Right forelimb (tissue), 1 donor: ENCODE measurements at places on chromosomes 3 and 15.

DNA sequence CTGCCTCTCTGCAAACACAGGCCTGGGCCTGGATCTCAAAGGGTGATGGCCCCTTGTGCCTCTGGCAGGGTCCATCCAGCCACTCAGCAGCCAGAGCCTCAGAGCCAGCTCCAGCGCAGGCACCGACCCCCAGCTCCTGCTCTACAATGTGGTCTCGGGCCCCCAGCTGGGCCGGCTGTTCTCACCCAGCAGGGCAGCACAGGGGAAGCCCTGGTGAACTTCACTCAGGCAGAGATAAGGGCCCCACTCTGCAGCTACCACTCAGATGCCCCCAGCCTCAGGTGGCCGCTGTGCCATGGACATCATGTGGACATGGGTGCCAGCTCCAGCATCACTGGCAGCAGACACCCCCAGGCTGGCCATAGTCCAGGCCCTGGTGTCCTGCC is 173.1 kb downstream of the TBC1D2B start:
- no peak for DNase-seq

DNA sequence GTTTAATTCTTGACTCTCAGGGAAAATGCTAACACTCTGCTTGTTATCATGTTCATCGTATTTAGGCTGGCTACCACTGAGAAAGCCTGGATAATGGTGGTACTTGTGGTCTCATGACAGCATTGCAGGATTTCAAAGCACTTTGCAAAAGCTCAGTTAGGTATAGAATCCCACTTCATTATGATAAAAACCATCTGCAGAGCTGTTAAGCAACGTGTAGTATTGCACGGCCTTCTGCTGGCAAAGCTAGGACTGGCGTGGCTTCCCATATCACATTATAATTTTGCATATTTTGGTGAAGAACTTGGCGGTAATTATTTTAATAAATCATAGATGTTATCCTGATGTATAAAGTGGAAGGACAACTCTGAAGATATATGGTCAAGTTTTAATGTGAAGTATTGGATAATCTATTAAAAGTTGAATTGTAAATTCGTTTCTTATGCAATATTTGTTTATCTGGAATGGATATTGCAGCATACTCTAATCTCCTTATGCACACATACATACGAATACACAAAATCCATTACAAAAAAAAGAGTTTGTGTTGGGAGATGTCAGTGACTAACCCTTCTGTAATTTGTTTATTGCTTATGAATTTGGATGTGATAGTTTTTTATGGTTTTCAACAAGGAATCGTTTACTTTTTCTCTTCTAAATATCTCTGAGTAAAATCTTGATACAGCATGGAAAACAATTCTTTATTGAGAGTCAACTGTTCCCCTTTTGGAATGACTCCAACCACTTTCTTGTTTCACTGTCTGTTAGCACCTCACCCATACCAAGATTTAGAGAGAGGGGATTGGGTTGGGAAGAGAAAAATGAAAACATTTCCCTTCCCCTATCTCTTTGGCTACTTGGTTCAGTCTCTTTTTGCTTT is 9.2 kb downstream of the RAB8B start:
- no peak for DNase-seq

GRCh38 chr3:116939091-116939490 is 229.5 kb downstream of the TUSC7 start:
- no peak for DNase-seq

DNA sequence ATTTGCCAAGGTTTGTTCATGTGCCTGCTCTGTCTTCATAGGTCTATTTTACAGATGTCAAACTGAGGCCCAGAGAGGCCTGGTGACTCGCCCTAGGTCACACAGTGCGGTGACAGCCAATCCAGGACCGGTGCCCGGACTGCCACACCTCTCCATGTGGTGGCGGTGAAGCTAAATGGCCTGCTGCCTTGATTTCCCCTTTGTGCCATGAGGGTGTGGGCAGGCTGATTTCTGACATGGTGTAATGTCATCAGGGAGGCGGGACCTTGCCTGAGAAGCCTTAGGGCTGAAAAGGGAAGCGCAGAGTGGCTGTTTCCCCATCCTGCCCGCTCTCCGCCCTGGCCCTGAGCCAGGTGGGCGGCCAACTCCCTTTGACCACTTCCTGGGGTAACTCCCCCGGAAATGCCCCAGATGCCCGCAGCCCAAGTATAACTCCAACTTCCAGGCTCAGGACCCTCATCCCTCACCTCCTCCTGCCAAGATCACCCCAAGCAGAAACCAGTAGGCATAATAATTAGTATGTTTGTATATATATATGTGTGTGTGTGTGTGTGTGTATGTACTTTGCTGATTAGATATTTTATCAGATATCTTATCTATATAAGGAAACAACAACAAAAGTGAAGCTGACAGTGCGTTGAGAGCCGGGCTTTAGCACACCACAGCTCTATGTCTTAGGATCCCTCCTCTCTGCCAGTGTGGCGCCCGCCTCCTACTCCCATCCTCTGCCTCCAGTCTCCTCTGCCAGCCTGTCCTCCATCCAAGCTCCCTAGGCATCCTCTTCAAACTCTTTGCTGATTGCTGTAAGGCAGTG is 63.9 kb downstream of the IQSEC1 start:
- no peak for DNase-seq
